ENCODE measurements at places on chromosomes 5 and 9.

DNA sequence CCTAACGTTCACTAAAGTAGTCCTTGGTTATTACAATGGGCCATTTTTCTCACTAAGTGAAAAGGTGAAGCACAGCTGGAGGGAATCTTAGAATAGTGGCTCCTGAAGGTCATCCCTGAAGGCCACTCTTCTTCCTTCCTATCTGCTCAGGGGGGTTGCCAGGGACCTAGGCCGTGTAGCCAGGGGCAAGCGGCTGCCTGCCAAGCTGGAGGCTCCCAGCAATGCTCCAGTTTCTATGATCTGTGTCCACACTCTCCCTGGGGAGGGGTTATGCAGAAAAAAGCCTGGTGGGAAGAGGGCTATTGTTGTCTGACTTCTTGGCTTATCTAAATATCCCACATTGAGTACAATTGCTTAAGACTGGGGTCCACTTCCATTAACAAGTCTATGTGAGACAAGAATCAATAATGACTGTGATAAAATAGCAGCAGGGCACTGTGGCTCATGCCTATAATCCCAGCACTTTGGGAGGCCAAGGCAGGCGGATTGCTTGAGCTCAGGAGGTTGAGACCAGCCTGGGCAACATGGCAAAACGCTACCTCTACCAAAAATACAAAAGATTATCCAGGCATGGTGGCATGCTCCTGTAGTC, 3.8 kb downstream of the NMRK1 start:
- no peak for DNase-seq

GRCh38 chr9:35696520-35697215, 6.9 kb upstream of the TPM2 start:
- DNase-seq, result peak; percentile 26

DNA sequence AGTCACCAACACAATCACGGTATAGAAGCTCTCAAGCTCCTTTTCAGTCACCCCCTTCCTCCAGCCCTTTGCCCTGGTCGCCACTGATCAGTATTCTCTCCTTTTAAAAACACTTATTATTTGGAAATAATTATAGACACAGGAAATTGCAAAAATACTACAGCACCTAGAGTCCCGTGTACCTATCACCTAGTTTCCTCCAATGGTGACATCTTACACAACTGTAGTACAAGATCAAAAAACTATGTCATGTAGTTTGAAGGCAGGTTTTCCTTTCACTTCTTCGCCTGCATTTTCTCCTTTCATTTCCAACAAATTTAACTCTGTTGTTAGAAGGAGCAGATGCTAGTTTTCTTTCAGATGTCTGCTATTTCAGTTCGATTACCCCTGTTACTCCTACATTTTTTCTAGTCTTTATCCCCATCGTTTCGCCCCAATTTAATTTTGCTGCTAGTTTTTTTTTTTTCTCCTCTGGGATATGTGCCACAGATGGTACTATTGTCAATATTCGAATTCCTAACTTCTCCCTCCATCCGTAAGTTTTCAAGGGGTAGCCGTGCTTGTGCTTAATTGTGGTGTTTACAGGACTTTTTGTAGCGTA, 612 bp upstream of the ATG10 start:
- DNase-seq, result no peak

- DNase-seq, result no peak
These were observed 125.4 kb upstream of the BOD1 start for GRCh38 chr5:173741729-173742431.

DNA sequence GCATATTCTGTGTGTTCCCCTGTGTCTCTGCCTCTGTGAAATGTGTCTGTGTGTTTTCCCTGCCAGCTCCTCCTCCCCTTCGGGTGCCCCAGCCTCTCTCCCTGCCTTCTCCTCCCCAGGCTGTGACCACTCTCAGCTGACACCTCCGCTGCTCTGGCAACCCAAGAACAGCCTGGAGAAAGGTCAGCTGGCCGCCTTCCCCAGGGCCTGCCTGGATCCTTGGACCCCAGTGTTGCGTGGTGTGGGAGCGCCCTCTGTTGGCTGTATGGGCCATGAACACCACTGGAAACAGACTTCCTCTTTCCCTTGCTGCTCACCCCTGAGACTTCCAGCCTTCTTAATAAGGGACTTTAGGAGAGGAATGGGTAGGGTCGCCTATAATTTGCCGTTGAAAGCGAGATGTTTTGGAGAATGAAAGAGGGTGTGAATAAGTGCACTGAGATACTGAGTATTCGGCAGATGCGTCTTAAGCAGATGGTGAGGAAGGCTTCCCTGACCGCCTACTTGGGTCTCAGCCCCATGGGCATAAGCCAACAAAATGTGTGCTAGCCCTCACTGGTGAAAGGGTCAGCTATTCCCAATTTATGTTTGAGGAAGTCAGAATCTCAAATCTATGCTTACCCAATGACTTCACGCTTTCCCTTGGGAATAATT, 114.9 kb upstream of the TRIM32 start:
- peak; percentile 12 for DNase-seq

All from stimulated activated CD4-positive, alpha-beta T cell treated with anti-CD3 and anti-CD28 coated beads, TNF-alpha, amount 100 ng/mL, for 48 hours (primary cell).